Astrocyte of the hippocampus (primary cell): ENCODE measurements at places on chromosomes 16 and 17.

DNA sequence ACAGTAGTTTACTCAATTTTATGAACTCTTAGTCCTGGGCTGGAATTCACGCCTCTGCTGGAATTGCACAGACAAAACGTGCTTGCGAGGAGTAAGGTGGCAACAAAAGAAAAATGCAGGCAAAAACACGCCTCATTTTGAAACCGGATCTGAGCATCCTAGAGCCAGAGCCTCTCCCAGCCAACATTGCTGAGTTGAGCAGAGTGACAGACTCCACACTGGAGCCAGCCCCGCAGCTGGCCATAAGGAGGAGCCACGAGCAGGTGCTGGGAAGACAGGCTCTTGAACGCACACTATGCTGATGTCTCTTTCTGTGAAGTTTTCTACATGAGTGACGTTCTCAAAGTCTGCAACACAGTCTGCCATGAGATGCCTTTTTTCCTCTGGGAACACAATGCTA lies 14.6 kb upstream of the HSBP1 start:
- no peak for DNase-seq

DNA sequence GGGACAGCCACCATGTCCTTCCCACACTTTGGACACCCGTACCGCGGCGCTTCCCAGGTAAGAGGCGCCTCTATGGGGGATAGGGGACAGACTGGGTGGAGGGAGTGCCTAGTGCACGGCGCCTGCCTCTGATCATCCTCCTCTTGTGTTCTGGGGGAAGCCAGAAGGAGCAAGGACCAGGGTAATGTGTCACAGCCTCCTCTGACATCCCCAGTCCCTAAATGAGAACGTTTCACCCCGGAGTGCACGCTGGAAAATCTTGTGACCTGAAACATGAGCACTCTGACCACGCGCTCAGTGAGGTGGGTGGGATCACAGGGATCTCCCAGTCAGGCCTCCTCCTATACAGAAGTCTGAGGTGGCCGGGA lies 1.1 kb downstream of the IRX6 start:
- DNase-seq, result no peak

GRCh38 chr17:17752089-17752820 lies 71.0 kb downstream of the RAI1 start:
- DNase-seq, result peak; percentile 97

DNA sequence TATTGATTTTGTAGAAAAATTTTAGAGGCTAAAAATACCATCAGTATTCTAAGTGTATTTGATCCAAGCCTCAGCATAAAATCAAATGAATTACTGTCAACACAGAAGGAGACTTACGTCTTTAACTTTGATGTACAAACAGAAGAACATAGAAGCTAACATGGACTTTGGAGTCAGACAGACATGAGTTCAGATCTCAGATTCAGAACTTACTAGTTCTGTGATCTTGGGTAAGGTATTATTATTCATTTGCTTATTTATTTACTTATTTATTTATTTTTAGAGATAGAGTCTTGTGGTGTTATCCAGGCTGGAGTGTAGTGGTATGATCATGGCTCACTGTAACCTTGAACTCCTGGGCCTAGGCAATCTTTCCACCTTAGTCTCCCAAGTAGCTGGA lies 4.0 kb upstream of the SLFN12L start:
- DNase-seq, result no peak

- DNase-seq, result no peak
Observed at GRCh38 chr17:82305727-82306300, 11.6 kb downstream of the CD7 start.

GRCh38 chr16:81237282-81237681 lies 1.2 kb upstream of the BCO1 start:
- DNase-seq, result peak; percentile 92

DNA sequence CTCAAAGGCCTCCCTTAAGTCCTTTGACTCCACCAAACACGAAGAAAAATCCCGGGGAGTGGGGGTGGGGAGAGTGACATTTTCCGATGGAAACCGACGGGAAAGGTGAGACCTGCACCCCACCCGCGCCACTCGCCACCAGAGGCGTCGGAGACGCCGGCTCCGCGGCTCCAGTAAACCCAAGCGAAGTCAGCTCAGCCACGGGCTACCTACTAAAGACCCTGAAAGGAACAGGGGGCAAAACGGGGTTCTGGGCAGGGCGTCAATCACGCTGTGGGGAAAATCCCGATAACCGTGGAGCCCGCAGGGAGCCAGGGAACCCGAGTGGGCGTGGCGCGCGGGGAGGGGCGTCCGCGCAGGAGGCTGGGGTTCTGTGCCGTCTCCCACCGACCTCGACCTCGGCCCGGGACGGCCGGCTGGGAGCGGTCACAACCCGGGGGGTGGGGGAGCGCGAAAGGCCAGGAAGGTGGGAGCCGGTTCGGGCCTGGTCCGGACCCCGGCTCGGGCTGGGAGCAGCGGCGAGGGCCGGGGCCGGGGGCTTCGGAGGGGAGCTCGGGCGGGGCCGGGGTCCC lies 565 bp downstream of the WDR45B start:
- DNase-seq, result peak; percentile 51

DNA sequence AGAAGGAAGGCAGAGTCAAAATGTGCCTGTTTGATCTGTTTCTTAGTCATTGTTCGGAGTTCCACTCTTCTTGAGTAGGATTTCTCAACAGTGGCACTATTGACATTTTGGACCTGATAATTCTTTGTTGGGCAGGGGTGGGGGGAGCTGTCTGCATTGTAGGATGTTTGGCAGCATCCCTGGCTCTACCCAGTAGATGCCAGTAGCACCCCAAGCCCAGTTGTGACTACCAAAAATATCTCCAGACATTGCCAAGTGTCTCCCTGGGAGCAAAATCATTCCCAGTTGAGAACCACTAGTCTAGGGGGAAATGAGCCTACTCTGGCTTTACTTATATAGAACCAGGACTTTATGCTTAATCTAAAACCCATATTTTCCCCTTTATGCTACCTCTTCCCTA lies 1.1 kb upstream of the GFOD2 start:
- no peak for DNase-seq

- DNase-seq, result peak; percentile 74
Observed at GRCh38 chr17:56319531-56319930, 166.3 kb downstream of the ANKFN1 start.

DNA sequence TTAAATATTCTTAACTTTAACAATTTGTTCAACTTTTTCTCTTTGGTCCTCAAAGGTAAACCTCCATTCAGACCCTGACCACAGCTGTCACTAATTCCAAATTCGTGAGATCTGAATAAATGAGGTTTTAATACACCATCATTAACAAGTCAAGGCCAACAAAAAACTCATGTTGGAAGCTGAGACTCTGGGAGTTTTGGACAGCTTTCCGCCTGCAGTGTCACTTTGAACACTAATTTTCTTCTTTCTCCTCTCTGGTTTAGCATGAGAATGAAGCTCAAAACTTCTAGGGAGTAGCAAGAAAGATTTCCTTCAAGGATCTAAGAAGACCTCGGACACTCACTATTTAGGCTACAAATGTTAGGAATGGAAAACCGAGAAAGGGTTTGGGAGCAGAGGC lies 32.7 kb upstream of the DNAH9 start:
- DNase-seq, result no peak

DNA sequence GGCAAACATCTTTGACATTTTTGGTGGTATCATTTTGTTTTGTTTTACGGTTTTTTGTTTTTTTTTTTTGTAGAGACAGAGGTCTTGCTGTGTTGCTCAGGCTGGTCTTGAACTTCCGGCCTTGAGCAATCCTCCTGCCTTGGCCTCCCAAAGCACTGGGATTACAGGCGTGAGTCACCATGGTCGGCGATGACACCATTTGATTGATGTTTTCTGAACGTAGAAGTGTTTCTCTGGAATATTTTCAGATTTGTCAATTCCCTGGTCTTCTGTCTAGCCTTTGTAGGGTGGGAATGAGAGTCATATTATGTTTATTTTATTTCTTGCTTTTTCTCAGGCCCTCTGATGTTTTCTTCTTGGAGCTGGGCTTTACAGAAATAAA lies 32.2 kb upstream of the BRD7 start:
- no peak for DNase-seq

DNA sequence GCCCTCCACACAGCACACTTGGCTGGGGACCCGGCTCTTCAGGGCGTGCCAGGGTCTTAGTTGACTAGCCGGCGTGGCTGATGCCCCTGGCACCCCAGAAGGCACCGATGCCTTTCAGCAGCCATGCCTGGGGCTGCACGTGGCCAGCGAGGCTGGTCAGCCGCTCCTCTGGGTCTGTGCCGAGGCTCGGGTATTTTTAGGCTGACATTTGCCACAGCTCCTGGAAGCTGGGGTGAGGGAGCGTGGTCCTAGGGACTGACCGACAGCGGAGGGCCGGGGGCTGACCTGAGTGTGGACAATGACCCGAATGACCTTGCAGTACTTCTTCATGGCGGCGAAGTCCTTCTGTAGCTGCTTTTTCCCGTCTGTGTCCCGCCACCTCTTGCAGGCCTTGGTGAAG lies 3.9 kb downstream of the RPL3L start:
- no peak for DNase-seq

DNA sequence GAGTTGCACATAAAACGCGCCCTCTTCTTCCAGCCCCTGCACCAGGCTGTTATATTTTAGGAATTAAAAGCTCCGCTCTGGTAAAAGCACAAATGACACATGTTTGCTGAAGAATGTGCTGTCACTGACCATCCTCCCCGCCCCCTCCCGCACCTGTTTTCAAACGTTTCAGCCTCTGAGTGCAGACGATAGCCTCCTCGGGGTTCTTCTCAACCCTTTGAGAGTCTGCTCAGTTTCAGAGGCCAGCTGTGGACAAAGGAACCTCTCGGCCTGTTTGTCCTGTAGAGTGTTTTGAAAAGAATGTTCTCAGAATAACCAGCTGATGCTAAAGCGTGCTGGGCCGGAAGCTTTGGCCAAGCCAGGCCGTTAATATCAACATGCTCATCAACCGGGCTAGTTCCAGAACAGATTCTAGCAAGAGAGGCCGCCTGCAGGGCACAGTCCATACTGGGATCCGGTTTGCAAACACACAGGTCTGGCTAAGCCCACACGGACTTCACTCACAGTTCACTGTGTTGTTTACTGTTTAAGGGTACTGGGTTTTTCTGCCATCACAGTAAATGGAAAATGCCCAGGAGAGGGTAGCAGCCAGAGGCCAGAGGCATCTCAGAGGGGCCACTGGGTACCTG lies 6.4 kb upstream of the CACNG4 start:
- DNase-seq, result peak; percentile 34

GRCh38 chr17:75910699-75911098 lies 6.0 kb upstream of the MRPL38 start:
- no peak for DNase-seq

- DNase-seq, result no peak
Observed at GRCh38 chr17:1183171-1183873, 3.5 kb upstream of the ABR start.

- peak; percentile 79 for DNase-seq
Observed at GRCh38 chr16:79599837-79600637, 500 bp downstream of the MAF start.

DNA sequence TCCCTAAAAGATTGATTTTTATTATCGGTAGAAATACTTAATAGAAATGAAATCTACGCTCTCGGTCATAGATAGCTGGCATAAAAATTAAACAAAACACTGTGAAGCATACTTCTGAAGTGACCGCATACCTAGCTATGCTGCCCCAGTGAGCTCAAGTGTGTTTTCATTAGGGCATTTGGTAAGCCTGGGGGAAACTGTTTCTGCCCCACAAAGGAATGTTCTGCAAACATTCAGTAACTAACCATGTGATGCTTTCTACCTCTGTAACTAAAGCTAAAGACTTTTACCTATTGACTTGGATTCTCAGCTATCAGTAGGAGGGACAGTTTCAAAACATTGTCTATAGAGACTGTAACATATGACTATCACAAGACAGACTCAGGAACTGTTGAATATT lies 93.5 kb upstream of the HSBP1 start:
- peak; percentile 33 for DNase-seq

DNA sequence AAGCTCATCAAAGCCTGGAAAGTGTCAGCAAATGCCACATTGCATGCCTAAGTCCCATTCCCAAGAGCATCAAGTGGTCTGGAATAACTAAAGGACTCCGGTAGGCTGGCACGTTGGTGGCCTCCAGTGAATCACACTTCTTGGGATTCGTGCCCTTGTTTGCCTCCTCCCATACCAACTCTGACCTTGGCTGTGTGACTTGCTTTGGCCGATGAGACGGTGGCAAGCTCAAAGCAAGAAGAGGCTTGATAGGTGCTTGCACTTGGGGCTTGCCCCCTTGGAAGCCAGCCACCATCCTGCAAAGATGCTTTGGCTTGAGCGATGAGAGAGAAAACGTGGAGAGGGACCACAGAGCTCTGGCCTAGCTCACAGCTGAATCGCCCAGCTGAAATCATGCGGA lies 313.1 kb upstream of the ZFHX3 start:
- no peak for DNase-seq

- DNase-seq, result peak; percentile 23
Observed at GRCh38 chr17:50693036-50693682, 14.6 kb downstream of the ANKRD40 start.

DNA sequence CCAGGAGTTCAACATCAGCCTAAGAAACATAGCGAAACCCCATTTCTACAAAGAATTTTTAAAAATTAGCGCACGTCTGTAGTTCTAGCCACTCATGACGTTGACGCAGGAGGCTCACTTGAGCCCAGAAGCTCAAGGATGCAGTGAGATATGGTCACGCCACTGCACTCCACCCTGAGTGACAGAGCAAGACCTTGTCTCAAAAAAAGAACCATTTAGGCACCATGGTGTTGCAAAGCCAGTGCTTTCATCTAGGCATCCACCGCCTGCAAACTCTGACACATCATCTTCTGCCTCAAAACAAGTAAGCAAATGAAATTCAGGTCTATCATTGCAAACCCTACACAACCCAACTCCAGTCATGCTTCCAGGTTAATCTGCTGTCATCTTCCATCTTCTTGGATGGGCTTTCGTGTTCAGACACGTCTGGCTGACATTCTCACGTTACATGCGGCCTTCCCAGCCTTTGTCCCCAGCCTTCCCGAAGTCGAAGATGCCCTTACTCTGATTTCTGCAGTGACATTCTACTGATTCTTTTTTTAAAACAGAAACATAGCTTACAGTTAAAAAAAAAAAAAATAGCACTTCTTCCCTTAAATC lies 8.9 kb downstream of the ANKRD11 start:
- no peak for DNase-seq

- DNase-seq, result no peak
Observed at GRCh38 chr17:37518826-37519225, 29.1 kb downstream of the DUSP14 start.

DNA sequence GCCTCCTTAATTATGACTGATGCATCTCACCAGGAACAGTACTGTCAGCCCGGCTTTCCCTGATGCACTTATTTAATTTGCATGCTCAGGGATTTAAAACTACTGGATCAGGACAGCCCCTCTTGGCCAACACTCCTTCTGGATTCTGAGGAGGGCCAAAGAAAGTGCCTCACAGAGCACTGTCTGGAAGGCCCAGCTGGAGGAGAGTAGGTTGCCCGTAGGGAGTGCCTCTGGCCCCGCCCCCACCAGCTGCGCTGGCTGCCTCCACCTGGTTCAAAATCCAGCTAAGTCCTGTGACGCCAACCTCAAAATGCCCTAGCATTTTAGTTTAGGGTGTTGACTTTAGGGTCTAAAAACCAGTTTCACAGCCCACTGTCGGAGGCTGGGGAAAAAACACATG lies 49.4 kb upstream of the SREBF1 start:
- DNase-seq, result no peak

DNA sequence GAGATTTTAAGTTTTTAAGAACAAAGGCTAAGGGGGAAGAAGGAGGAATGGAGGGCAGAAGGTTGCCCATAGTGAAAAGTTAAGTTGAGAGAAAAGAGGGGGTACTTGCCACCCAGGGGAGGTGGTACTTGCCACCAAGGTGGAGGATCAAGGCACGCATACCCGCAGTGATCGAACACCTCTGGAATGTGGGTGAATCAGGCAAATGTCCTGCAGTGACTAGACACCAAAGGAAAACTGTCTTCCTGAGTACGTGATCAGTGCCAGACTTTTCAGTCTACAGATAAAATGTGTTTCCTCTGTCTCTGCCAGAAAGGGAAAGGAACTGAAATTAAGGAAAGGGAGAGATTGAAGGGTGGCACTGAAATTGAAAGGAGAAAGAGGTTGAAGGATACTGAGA lies 2285.3 kb downstream of the TP53TG3F start:
- DNase-seq, result no peak
